ENCODE measurements at places on chromosomes 6 and 20.

GRCh38 chr20:49103647-49104364 is 57.7 kb downstream of the CSE1L start:
- no peak for DNase-seq

- no peak for DNase-seq
These were observed 8.6 kb upstream of the MAP1LC3A start for GRCh38 chr20:34549929-34550305.

- no peak for DNase-seq
These were observed 335.3 kb upstream of the DEFB115 start for GRCh38 chr20:30922129-30922528.

DNA sequence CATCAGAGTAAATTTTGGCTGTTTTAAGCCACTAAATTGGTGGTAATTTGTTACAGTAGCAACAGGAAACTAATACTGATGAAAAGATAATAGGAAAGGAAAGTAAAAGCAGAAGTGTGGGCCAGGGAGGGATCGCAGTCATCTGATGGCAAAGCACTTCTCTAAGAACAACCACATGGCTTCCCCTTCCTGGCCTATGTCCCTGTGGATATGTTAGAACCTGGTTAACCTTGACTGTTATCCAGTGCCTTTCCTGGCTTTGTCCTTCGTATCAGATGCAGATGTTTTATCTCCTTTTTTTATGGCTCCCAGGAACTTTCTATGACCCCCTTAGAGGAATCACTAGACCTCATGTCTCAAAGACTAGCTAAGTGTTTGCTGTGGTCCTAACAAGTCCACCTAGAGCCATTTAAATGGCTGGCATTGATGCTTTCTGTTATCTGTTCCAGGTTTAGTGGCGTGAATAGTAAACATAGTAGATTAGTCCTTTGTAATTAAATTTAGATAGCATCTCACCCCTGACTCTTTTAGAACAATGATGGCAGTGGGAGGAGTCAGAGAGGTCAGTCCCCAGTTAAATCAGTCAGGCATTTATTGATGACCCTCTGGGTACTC is 79.2 kb upstream of the PHACTR2 start:
- no peak for DNase-seq

- no peak for DNase-seq
These were observed 21.6 kb upstream of the PI3 start for GRCh38 chr20:45153147-45153546.

DNA sequence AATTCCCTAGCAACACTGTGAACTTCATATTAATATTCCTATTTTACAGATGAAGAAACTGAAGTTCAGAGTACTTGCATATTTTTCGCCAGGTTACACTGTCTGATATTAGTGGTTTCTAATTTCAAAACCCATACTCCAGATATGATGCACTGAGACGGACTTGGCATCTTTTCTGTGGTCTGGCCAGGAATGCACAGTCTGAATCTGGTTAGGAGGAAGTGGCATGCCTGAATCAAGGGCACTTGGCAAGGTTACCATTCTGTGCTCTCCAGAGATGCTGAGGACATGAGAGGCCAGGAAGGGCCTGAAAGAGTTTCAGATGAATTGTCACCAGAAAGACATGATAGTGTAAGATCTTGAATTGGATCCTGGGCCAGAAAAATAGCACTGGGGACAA is 150.1 kb downstream of the HAO1 start:
- DNase-seq: no peak

GRCh38 chr20:17898548-17898994 is 70.0 kb downstream of the SNX5 start:
- peak; percentile 9 for DNase-seq

GRCh38 chr6:102344769-102345168 is 951.3 kb downstream of the GRIK2 start:
- DNase-seq: no peak

DNA sequence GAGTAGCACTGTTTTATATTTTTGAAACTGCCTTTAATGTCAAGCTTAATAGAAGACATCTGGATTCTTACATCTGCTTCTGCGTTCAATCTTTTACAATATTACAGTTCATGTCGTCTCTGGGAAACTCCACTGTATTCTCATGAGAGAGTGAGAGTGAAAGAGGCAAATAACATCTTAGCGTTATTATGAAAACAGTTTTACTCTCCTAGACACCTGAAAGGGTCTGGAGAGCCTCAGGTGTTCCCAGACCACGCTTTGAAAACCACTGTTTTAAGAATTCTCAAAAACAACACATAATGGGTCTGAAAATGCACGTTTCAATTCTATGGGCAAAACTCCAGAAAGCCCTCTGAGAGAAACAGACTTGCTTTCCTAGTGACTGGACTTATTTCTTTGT is 63.3 kb downstream of the ARHGAP18 start:
- DNase-seq: no peak

DNA sequence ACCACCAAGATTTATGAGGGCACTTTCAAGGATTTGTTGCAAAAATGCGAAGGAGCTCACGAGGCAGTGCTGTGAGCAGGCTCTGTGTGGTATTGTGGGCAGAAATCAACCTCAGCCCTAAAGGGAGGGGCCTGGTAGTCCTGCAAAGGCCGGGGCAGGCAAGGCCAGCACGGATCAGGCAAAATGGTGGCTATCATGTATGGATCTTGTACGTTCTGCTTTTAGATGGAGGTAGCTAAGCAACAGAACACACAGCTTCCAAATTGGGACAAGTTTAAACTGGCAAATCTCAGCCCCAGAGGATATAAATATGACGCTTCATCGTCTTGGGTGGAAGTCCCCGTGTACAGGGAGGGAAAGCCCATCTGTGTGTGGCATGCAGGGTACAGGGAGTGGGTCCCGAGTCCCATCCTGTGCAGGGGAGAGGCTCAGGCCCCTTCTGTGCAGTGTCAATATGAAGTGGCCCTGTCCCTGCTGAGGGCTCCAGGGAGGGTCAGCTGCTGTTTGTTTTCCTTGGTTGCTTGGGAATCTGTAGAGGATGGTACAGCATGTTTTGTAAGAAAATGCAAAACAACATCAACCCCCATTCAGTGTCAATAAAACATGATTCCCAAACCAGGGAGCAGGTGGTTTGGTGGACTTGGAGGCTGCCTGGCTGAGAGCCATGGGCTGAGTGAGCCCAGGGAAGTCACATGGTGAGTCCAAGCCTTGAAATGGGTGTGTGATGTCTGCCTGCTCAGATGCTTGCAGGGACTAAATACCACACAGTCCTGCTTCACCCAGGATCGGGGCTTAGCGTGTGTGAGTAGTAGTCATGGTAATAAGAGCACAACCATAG is 113.0 kb downstream of the SYCP2 start:
- DNase-seq: no peak

- DNase-seq: no peak
These were observed 27.3 kb upstream of the SLC9A8 start for GRCh38 chr20:49785149-49785851.

- no peak for DNase-seq
These were observed 18.7 kb downstream of the TFEB start for GRCh38 chr6:41716516-41717391.
